Brain pericyte (primary cell): ENCODE measurements at places on chromosomes 5 and 9.

GRCh38 chr5:85263125-85263524 lies 878.4 kb upstream of the EDIL3 start:
- no peak for DNase-seq

DNA sequence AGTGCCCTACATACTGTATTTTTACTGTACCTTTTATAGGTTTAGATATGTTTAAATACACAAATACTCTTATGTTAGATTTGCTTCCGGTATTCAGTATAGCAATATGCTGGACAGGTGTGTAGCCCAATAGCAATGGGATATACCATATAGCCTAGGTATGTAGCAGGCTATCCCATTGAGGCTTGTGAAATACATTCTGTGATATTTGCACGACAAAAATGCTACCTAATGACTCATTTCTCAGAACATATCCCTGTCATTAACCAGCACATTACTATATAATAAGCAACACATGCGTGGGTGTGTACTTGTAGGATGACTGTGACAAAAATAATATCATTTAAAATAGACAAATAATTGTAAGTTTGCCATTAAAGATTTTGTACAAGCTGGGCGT lies 208.8 kb downstream of the MRPS30 start:
- no peak for DNase-seq

DNA sequence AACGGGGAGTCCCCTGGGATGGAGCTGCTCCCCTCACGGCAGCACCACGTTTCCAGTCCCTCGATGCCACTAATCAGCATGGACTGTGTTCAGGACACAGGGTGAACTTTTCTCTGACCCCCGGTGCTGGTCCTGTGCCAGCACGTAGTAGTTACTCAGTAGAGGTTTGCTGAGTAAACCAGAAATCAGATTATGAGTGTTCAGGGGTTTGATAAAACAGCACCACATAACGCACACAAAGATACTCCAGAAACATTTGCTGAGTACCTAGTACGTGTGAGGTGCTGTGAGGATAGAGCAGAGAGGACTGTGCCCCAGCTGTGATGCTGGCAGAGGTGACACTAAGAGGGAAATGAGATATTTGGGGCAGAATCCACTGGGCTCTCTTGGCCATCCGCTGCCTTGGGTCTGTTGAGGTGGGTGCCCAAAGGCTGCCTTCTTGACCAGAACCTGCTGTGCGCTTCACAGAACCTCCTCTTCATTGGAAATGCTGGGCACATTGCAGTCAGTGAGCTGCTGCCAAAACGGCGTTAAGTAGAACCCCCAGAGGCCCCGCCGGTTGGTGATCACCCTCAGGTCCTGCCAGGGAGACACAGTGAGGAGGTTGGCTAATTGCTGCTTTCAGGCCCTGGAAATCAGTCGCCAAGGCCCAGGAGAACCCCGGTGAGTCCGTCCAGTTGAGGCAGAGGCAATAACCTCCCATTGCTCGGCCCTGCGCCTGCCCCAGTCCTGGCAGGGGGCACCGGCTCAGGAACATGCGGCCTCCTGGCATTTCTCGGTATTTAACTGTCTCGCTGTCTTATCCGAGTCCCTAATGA lies 49.4 kb downstream of the NEURL1B start:
- no peak for DNase-seq

DNA sequence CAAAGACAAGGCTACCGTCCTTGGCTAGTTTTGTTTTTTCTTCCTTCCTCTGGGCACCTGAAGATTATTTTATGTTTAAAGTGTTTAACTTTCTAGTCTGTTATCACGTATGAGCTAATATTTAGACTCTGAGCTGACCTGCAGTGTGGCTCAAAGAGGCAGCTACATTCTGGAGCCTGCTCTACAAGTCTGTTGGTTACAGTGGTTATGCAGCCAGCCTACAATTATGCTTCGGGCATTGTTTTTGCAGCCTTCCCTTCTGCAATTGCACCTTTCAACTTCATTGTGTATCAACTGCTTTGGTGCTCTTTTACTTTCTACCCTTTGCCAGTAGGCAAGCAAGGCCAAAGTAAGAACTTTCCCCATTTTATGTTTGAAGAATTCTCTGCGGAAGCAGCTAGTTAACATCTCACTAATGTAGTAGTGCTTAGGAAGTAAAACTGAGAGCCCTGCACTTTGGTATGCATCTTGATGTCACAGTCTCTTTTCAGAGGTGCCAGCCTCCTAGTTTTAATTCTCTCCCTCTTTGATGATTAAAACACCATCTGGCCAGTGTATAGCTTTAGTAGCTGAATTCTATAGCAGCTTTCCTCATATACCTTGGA lies 322.1 kb downstream of the FAM170A start:
- DNase-seq: no peak

DNA sequence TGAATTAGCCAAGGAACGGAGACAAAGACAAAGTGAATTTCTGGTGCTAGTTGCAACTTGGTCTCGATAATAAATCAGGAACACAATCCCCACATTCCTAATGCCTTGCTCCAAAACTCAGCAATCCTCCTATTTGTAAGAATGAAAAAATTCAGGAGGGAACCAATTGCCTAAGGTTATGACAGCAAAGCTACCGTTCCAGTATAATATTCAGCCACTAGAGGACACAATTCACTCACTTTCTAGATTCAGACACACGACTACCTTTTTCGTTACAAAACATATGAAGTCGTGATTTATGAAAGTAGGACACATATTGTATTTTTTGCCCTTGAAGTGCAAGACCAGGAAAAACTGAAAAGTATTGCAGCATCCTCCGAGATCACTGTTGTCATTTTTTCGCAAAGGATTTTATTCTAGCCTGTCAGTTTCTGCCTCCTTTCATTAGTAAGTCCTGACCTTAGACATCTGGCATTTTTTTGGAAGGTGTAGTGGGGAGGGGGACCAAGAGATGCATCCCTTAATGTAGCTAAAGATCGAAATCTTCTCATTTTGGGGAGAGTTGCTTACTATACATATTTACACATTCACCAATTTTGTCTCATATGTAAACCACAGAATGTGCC lies 133.1 kb downstream of the DOCK8 start:
- DNase-seq: no peak

- no peak for DNase-seq
These were observed 40.7 kb downstream of the SH3TC2 start for GRCh38 chr5:149022200-149022599.

GRCh38 chr5:176754376-176754973 lies 55.9 kb upstream of the UNC5A start:
- DNase-seq: no peak

- no peak for DNase-seq
These were observed 11.6 kb downstream of the RAI14 start for GRCh38 chr5:34667705-34668104.

DNA sequence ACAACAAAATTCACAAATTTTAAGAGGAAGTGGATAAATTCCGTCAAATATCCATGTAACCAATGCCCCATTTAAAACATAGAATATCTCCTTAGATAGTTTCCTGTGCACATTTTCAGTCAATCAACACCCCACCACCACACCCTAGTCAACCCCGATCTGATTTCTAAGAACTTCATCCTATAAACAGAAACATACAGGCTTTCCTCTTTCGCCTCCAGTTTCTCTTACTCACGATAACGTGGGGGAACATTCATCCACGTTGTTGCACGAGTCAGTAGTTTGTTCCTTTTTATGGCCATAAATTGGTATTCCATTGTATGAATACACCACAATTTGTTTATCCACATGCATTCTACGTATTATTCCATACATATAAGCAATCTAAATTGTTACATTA lies 35.6 kb upstream of the TRIO start:
- no peak for DNase-seq

DNA sequence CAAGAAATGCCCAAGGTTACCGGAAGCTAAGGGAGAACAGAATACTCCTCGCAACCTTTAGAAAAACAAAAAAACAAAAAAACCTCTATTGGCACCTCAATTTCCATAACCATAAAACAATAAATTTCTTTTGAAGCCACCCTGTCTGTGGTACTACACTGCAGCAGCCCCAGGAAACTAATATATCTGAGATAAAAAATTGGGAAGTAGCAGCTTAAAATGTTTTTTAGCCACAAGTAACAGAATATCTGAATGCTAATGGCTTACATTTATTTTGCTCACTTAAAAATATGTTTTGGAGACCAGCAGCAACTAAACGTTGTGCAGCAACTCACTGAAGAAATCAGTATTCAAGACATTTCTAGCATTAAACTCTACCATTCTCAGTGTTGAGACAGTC lies 969.6 kb downstream of the DNAH5 start:
- DNase-seq: no peak

- DNase-seq: no peak
These were observed 52.6 kb downstream of the TENT4A start for GRCh38 chr5:6765612-6766525.

GRCh38 chr5:167478188-167478587 lies 813.3 kb upstream of the WWC1 start:
- DNase-seq: no peak

GRCh38 chr9:116370556-116370955 lies 217.0 kb downstream of the PAPPA start:
- no peak for DNase-seq

- DNase-seq: peak; percentile 70
These were observed 76.1 kb downstream of the HMHB1 start for GRCh38 chr5:143887903-143888665.

GRCh38 chr5:134649163-134649835 lies 714 bp downstream of the SEC24A start:
- no peak for DNase-seq

- DNase-seq: no peak
These were observed 14.8 kb upstream of the FSTL4 start for GRCh38 chr5:133627180-133627579.

DNA sequence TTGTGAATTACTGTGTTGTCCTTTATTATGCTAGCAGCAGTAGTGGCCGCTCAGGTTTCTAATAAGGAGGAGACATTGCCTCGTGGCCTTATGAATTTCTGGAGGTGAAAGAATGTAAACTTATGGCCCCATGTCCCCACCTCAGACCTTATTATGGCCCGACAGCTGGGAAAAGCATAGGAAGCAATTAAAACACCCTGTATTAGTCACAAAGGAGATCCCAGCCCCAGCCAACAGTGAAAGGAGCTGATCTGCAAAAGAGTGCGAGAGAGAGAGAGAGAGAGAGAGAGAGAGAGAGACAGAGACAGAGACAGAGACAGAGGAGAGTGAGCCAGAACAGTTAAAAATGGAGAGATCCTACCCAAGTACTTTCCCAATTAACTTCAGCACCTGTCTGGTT lies 269.3 kb downstream of the DMRT2 start:
- DNase-seq: no peak

DNA sequence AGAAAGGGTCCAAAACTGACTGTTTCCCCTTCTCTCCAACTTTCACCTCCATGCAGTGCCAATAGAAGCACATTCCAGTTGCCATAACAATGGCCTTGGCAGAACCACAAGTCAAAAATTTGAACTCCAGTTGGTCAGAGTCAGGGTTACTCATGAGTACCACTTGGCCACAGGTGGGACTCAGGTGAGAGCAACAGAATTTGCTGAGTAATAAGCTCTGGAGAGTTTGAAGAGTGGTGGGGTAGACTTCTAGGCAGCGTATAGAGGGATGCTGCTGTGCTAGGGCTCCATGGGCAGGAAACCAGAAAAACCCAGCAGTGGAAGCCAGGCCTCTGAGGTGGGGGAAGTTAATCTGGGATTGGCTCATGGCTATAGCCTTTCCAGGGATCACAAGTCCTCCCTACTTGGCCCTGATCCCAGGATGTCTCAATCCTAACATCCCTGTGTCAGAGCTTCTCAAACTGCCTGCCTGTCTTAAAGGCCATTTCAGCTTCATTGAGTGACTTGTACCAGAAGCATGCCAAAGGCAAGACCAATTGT lies 30.2 kb downstream of the SNX18 start:
- DNase-seq: no peak

- DNase-seq: no peak
These were observed 53.5 kb downstream of the FXN start for GRCh38 chr9:69089082-69089481.

GRCh38 chr9:122287214-122287720 lies 22.6 kb downstream of the MRRF start:
- no peak for DNase-seq

DNA sequence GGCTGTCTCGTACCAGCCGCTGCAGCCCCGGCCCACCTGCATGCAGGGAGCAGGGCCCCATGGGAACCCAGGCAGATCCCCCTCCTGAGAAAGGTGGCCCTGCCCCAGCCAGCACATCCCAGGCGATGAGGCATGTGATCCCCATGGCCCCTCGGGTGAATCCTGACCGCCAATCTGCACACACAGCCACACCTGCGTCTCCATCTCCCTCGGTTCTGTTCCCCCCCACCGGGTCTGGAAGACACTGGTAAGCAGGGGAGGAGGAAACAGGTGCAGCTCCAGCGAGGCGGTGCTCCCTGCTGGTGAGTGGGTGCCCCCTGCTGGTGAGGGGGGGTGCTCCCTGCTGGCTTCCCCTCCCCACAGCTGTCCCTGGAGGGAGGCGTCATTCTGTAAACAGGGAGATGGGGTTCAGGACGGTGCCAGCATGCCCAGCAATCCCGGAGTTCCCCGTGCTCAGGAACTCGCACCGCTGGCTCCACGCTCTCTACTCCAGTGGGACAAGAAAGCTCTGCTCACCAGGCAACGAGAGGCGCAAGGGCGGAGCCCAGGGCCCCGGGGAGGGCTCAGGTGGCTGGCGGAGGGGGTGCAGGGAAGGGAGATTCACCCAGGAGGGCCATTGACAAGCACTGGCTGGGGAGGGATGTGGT lies 28.4 kb upstream of the SLC12A7 start:
- DNase-seq: no peak

DNA sequence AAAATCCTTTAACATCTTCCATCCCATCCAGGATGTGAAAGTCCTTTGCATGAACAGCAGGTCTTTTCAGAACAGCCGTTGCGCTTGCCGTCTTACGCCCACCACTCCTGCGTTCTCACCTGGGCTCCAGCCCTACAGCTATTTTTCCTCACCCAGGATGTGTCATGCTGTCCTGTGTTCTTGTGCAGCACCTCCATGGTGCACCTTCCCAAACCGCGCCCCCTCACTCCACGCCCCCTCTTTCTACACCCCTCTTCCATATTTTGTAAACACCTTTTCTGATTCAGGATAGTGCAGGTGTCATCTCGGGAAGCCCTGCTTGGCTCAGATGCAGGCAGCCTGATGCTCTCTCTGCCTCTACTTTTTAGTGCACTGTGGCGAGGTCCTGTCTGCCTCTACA lies 18.4 kb downstream of the CAMK4 start:
- DNase-seq: no peak

DNA sequence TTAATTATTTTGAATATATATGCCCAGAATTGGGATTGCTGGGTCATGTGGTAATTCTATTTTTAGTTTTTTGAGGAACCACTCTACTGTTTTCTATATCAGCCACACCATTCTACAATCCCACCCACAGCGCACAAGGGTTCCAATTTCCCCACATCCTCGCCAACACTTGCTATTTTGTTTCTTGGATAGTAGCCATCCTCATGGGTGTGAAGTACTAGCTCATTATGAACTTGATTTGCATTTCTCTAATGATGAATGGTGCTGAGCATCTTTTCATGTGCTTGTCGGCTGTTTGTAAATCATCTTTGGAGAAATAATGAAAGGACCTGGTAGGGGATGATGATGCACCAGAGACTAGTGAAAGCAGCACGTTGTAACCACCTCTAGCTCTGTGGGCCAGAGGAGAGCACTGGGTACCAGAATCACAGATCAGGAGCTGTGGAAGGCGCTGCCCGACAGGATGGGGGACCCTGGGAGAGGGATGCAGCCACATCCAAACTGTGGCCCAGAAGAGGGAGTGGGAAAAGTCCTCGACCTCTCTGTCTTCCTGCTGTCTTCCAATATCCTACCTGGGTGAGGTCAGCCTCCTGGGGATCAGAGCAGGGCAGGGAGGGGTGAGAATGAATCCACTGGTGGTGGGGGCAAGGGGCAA lies 155.4 kb downstream of the RGS3 start:
- no peak for DNase-seq

- no peak for DNase-seq
These were observed 16.0 kb upstream of the SLC9A3 start for GRCh38 chr5:540071-540905.

- DNase-seq: no peak
These were observed 290.1 kb downstream of the EFNA5 start for GRCh38 chr5:107380654-107381053.
